Activated CD8-positive, alpha-beta memory T cell treated with anti-CD3 and anti-CD28 coated beads, Interleukin-2, amount 10 ng/mL, durations not matched to agents 7 days and 5 days (primary cell): ENCODE measurements at places on chromosomes 2 and 18. TPM values are rescaled to one million over a fixed set of nuclear protein-coding genes. Genes with fewer than 3 reads are reported as not detected.

Gene RNF152
- total RNA-seq = not detected

Gene ZNF513
- 12.7 TPM for total RNA-seq

Gene EFHD1
- 0.23 TPM for total RNA-seq

Gene TMEM200C
- total RNA-seq = not detected

Gene VWA3B
- not detected for total RNA-seq

Gene CKAP2L
- 68.8 TPM for total RNA-seq

Gene ANO7
- 1.1 TPM for total RNA-seq

Gene CCDC141
- 8.8 TPM for total RNA-seq

Gene SCN9A
- total RNA-seq = not detected

Gene MC4R
- total RNA-seq = not detected

Gene KCNG2
- total RNA-seq = not detected

Gene OTX1
- 0.26 TPM for total RNA-seq

Gene PDE1A
- not detected for total RNA-seq

Gene HOXD12
- total RNA-seq = not detected

Gene IL1RN
- 1.8 TPM for total RNA-seq

Gene TMEM163
- 2.3 TPM for total RNA-seq

Gene RASGRP3
- 22.9 TPM for total RNA-seq

Gene PFN4
- total RNA-seq = not detected

Gene SERPINB3
- not detected for total RNA-seq

Gene TYW5
- total RNA-seq = 12.1 TPM

Gene CNNM4
- 7.9 TPM for total RNA-seq

Gene SERPINB11
- not detected for total RNA-seq

Gene AMER3
- not detected for total RNA-seq

Gene MAB21L4
- total RNA-seq = not detected

Gene NAT8
- total RNA-seq = not detected

Gene CHRND
- total RNA-seq = not detected

Gene ERLEC1
- total RNA-seq = 30.8 TPM

Gene GALNT5
- total RNA-seq = not detected

Gene LOXHD1
- 0.26 TPM for total RNA-seq

Gene BMP10
- not detected for total RNA-seq

Gene ZSCAN30
- 12.9 TPM for total RNA-seq

Gene MARS2
- total RNA-seq = 22.0 TPM

Gene CTLA4
- 20.8 TPM for total RNA-seq

Gene RBM44
- total RNA-seq = 1.2 TPM

Gene LIPG
- not detected for total RNA-seq

Gene SPP2
- total RNA-seq = not detected

Gene SIX3
- total RNA-seq = not detected

Gene CYTIP
- total RNA-seq = 231 TPM
